ENCODE measurements at places on chromosomes 11 and 22.

DNA sequence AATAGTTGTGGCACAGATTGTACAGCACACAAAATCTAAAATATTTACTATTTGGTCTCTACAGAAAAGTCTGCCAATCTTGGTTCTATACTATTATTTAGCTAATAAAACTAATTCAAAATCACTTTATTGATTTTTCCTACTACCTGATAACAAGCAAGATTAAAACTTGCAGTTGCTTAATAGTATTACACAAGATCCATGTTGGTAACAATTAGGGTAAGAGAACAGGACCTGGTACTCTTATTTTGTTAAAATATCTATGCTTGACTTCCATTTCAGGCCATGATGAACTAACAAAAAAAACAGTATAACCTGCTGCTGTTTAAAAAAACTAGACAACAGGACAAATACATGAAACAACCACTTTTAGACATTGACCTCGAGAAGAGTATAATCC is 52.4 kb downstream of the CWF19L2 start:
- no peak for DNase-seq

DNA sequence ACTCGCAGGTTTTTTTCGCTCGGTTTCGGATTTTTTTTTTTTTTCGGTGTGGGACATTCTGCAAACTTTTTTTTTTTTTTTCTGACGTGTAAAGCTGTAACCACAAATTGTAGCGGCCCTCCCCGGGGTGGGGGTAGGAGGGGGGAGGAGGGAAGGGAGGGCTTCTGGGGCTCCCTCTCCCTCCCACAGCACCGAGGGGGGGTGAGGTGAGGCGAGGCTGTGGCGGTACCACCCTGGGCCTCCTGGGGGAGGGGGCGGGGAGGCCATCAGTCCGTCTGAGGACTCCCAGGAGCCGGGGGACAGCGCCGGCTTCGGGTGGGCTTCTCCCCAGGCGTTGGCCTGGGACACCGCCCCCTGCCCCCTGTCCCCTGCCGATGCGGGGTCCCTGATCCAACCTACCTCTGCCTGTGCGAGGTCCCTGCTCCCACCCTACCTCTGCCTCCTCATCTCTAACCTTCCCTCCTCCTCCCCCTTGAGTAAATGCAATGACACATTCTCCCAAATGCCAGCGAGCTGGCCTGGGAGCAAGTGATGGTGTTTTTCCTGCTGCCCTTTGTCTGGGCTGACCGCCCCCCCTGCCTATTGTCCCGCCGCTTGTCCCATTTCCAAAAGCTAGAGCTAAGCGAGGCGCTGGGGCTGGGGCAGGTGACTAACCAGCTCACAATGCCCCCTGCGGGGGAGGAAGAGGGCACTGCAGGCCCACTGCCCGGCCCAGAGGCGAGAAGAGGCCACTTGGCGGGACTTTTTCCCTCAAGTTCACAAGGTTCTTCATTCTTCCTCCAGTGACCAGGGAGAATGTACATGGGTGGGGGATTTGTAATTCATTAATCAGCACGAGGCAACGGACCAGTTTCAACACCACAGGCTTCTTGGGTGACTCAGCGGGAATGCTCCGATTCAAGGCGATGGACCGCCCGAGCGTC is 511 bp upstream of the CLCF1 start:
- DNase-seq, result no peak

DNA sequence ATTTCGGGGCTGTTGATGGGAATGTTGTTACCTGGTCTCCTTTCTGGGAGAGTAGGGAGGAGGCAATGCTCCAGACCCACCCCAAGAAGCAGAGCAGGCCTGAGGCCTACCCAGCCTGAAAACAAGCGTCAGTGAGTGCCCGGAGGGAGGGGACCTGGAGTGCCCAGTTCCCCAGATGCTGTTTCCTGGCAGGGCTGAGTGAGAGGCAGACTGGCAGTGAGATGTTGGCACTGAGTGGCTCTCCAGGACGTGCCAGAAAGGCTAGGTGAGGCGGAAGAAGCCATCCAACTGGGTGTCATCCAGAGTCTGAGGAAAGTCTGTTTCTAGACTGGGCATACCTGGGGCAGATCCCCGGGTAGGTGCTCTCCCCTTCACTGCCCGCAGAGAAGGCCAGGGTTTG is 1.3 kb downstream of the POU2F3 start:
- no peak for DNase-seq

DNA sequence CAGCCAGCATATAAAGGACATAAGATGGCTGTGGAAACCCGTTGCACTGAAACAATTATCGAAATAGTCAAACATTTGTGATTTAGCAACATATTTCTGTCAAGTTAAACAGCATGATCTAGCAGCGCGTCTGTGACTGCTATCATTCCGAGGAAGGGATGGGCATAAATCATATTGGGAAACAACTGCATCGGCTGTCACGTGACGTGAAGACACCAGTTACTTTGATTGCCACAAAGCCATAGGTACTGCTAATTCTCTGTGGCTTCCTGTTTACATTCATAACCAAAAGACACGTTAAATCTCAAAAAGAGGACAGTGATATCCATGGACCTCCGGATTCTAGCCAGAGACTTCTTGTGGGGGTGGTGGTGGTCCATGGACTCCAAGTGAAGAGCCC is 87.8 kb downstream of the CACNA1I start:
- DNase-seq, result no peak

DNA sequence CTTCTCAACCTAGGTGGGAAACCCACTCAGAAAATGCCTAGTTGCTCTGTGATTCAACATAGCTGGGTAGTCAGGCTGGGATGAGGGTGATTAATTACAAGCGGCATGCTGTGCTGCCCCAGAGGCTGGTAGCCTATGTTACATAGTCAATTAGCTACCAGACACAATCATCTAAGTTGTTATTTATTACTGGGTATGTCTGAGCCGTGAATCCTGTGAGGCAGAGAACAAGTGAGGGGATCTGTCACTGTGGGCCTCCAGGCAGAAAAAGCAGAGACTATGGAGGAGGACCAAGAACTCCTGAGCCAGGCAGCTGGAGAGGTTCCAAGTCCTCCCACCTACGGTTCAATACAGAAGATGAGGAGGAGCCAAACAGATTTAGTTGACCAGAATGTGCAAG is 186.6 kb upstream of the BDNF start:
- DNase-seq, result no peak

DNA sequence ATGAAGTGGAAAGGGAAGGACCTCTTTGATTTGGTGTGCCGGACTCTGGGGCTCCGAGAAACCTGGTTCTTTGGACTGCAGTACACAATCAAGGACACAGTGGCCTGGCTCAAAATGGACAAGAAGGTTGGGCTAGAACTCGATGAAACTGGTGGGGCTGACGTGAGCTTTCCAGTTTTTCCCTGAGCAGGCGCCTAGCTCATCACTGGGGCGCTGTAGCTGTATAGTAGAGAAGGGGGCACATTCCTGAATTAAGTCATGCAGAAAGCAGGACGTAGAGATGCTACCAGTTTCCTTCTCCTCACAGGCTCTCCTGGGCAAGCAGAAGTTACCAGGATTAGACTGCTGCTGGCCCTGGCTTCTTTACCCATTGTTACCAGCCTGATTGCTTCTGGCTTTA is 33.3 kb downstream of the NF2 start:
- no peak for DNase-seq

DNA sequence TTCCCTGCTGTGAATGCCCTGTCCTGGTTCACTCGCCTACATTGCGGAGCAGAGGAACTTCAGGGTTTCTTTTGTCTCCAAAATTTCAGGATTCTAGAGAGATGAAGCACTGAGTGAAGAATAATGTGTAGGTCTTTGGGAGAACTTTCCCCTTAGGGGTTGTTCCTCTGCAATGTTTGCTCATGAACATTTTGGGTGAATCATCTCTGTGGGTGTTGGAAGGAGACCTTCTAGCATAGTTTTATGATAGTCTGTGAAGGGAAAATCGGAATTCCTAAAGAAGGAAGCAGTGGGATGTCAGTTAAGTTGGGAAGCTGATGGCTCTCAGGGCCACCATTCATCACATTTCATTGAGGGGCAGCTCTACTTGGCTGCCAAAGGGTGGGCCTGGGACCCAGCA is 64.8 kb downstream of the MIAT start:
- no peak for DNase-seq

GRCh38 chr22:24473284-24473683 is 21.8 kb upstream of the UPB1 start:
- DNase-seq, result no peak

DNA sequence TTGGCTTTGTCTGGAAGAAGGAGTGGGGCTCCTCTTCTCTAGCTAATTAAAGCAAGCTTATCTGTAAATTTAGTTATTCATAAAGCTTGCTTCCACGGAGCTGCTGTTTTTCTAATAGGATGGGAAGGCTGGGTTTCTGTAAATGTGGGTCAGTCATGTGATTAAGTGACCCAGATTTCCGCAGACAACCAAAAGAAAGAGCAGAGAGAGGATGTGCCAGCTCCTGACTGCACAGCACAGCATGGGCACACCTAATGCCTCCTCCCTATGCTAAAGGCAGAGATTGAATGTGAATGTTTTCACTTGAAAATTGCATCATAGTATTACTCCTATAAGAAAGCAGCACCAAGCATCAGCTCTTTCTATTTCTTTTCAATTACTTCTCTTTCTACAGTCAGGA is 160.2 kb downstream of the FAT3 start:
- DNase-seq, result no peak

DNA sequence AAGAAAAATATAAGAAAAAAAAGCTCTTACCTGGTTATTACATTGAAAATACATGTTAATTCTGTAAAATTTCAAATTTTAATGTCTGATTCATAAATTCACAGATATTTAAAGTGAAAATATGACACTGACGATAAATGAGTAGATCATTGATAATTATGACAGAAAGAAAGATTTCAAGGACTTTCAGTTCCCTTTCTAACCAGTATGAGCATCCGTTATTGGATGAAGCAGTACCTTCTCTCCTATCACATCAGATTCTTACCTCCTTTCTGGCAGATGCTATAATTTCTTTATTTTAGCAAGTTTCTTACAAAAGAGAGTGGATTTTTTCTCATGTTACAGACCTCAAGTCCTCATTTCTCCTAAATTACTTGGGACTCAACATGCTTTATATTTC is 847.3 kb downstream of the JRKL start:
- DNase-seq, result no peak

DNA sequence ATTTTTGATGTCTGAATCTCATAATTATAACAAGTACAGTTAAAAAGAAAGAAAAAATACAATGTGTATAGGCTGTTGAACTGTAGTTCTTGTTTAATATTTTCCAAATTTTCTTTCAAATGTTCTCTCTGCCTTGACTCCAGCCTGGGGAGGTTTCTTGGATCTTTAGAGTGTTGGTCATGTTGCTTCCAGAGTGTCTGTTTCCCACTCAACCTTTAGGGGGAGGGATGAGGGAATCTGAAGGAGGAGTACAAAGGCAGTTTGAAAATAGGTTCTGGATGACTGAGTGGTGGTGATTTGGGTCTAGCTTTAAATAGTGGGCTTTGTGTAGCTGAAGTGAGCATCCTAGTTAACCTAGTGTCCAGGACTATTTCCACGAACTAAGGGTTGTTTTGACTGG is 2.0 kb downstream of the CTNND1 start:
- DNase-seq, result no peak

DNA sequence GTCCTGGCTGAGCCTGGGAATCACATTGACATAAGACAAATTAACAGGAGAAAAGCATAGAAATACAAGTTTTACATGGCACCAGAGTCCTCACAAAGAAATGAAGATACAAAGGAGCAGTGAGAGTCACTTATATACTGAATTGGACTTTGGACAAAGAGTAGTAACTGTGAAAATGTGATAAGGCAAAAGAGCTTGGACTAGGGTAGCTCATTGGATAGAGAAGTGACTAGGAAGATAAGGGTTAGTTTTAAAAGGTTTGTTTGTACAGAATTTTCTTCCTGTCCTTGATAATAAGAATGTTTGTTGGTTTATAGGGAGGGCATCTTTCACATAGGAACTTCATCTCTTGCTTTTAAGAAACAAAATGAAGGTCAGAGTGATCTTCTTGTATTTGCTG is 17.9 kb upstream of the NUCB2 start:
- no peak for DNase-seq

DNA sequence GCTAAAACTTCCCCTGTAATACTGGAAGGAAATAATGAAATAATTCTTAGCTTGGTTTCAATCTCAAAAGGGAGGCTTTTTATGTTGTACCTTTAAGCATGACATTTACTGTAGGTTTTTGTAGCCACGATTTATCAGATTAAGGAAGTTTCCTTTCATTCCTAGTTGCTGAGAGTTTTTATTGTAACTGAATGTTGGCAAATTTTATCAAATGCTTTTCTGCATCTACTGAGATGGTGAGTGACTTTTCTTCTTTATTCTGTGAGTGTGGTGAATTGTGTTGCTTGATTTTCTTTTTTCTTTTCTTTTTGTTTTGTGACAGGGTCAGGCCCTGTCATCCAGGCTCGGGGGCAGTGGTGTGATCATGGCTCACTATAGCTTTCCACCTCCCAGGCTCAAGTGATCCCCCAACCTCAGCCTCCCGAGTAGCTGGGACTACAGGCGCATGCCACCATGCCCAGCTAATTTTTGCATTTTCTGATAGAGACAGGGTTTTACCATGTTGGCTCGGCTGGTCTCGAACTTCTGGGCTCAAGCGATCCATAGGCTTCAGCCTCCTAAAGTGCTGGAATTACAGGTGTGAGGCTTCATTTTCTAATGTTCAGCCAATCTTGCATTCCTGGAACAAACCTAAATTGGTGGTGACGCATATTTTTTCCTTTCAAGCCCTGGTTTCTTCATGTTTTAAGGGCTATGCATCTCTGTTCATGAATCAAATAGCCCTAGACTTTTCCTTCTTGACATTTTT is 26.2 kb downstream of the SUSD2 start:
- DNase-seq, result no peak

DNA sequence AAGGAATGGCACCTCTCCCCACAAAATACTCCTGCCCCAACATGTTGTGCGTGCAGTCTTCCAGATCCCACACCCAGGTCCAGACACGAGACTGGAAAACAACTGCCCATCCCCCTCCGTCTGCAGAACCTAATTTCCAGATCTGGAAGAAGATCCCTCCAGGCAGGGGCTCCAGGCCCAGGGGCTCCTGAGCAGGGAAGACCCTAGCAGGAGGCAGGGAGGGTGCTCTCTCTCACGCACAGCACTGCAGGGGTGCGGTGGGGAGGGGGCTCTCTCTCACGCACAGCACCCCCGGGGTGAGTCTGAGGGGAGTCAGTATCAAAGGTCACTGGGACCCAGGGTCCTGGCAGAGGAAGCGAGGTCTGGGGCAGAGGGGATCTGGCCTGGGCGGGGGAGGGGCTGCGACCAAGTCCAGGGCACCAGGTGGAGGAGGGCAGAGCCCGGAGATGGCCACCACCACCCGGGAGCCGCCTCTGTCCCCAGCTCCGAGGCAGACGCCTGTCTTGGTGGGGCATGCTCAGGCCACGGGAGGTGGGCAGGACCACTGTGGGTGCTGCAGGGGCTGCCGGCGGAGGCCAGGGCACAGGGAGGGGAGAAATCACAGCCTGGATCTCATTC is 1.7 kb downstream of the MLC1 start:
- DNase-seq, result no peak

GRCh38 chr11:93220078-93220477 is 22.3 kb upstream of the SLC36A4 start:
- no peak for DNase-seq

GRCh38 chr22:39317775-39318506 is 1.5 kb downstream of the RPL3 start:
- DNase-seq, result no peak

GRCh38 chr11:17293311-17293710 is 16.8 kb downstream of the NUCB2 start:
- DNase-seq, result no peak

- peak; percentile 38 for DNase-seq
Measured at GRCh38 chr22:37370306-37370979, 56.8 kb downstream of the ELFN2 start.

GRCh38 chr11:101913656-101914055 is 1.2 kb upstream of the CEP126 start:
- no peak for DNase-seq

GRCh38 chr22:21044931-21045584 is 688 bp upstream of the LRRC74B start:
- peak; percentile 20 for DNase-seq

All from NCI-H2171 (cell line).